NCI-H446 treated with DMSO at 0.1 percent for 48 hours (cell line): ENCODE measurements at places on chromosomes 7 and 10.

DNA sequence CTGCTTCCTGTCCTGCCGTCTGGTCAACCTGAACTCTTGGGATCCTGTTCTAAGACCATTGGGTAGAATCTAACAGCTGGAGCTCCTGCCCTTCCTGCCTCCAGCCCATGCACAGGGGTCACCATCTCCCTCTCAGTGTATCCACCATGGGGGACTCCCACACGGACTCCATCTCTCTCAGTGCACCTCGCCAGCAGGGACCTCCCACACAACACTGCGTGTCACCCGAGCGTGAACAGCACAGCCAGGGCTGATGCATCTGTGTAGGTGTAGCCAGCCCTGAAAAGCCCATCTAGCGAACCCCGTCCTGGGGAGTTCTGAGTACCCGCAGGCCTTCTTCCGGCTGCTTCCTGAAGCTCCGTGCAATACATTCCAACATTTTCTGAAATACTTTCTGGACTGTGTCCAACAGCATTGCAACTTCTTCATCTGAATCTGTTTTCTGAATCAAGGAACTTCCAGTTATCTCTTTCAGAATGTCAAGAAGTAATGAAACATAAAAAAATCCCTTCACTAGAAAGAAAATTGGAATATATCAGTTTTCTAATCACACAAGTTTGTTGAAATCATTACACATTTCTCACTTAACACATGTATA, 52.5 kb downstream of the NCAPG2 start:
- DNase-seq, result no peak

DNA sequence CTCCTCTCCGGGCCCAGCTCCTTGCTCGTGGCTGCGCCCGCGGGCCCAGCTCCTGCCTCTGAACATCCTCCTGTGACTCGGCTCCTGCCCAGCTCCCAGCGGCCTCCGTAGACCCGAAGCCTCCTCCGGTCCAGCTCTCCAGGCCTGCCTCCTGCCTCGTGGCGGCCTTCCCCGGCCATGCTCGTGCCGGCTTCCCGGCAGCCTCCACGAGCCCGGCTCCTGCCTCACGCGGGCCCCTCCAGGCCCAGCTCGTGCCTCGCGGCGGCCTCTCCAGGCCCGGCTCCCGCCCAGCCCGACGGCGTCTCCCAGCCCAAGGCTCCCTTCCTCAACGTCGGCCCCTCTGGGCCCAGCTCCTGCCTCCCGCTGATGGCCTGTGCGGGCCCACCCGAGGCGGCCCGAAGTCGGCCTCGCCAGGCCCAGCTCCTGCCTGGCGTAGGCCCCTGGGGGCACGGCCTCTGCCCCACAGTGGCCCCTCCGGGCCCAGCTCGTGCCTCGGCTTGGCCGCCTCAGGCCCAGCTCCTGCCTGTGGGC, 16.9 kb upstream of the TMEM248 start:
- DNase-seq, result no peak

- DNase-seq, result no peak
Observed at GRCh38 chr7:66296557-66296956, 91.4 kb downstream of the TPST1 start.

DNA sequence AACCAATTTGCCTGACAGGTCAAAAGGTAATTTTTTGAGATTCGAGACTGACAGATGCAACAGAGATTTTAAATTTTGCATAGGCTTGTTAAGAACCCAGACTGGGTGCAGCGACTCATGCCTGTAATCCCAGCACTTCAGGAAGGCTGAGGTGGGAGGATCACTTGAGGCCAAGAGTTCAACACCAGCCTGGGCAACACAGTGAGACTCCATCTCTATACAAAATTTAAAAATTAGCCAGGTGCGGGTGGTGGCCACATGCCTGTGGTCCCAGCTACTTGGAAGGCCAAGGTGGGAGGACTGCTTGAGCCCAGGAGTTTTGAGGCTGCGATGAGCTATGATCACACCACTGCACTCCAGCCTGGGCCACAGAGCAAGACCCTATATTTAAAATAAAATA, 34.6 kb downstream of the AMZ1 start:
- no peak for DNase-seq

DNA sequence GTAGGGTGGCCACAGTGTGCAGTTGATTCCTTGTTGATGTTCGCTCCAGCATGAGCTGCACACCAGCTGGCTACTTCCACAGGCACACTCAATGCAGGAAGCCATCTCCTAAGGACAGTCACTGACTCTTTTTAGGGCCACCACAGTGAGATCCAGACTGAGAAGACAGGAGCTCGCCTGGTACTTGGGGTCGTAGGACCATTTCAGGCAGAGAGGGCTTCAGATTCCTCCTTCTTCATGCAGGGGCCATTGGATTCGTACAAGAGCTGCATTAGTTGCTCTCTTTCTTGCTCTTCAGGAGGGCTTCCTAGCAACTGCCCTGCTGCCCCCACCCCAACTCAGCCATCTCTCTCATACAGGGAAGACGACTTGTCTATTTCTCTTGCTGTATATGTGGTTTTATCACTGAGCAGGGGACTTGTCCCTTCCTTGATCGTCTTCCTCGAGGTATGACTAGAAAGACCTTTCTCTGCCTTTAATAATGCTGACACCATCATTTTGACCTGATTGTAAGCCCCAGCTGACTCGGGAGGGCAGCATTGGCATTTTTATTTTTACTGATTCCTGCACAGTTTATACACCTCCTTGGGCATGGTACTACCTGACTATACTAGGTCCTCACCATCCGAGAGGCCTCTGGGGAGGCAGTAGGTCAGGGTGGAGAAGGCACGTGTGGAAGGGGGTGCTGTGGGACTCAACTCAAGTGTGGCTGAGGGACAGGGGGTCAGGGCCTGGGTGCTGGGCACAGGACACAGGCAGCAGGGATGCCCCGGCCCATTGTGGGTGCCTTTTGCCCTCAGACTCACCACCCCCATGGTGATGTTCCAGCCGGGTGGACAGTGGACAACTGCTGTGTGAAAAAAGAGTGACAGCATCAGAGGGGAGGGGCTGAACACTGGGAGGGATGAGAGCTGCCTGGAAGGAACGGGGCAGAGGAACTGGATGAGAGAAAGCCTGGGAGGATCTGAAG, 136.7 kb upstream of the ZNF746 start:
- DNase-seq, result no peak

DNA sequence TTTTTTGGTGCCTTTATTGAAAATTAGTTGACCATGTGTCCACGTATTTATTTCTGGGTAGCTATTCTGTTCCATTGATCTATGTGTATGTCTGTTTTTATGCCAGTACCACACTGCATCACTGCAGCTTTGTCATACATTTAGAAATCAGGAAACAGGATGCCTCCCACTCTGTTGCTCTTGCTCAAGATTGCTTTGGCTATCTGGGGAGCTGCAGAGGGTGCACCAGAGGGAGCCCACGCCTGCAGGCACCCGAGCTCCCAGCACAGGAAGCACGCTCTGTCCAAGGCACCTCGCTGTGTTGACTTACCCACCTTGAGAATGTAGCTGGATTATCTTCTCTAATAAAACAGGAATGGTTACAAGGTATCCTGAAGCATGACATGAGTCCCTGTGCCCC, 301.7 kb downstream of the TCERG1L start:
- no peak for DNase-seq

- no peak for DNase-seq
Observed at GRCh38 chr10:110426294-110427181, 71.2 kb upstream of the DUSP5 start.

DNA sequence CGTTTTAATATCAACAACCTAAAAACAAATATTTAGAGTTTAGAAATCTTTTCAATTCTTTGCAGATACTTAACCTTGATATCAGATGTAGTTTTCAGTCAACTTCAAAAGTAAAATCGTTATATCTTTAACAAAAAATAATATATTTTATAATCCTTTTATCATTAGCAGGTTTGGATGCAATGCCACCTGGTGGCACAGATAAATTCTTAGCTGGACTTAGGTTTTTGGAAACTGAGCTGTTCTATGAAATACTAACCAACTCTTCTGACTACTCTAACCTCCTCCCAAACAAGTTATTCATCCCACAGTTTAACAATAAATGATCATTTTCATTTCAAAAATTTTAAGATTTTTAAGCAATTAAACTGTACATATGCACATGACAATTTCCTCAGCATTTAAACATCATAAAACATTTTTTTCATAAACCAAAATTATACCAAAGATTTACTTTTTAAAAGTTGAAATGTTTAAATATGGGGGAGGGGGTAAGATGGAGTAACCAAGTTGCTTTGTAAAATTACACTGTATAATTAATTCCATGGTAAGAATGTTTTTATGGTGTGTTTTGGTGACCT, 56.9 kb downstream of the HIBADH start:
- DNase-seq, result no peak

- peak; percentile 68 for DNase-seq
Observed at GRCh38 chr7:8063706-8064297, 95.2 kb downstream of the GLCCI1 start.

GRCh38 chr7:134699899-134700298, 53.2 kb downstream of the BPGM start:
- no peak for DNase-seq

DNA sequence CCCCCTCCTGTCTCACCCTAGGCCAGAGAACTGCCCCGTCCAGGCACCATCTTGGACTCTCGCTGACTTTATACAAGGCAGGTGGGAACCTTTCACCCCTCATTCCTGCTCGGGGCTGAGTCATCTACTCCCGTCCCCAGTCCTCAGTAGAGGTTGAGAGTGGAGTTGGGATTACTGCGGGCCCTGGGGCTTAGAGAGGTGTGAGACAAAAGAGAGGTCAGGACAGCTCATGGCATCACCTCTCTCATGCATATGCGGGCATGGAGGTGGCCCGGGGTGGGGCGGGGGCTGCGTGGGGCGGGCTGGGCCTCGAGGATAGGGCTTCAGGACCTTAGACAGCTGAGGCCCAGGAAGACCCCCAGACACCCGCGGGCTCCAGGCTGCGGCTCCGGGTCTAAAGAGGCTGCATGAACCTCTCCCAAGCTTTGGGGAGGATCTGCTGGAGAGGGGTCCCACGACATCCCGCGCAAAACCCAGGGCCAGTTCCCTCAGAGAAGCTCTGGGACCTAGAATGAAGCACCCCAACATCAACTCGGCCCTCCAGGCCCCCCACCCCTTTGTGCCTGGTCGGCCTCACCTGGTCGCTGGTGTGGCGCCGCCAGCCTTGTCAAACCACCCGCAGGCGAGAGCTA, 317 bp downstream of the PDZD7 start:
- no peak for DNase-seq

DNA sequence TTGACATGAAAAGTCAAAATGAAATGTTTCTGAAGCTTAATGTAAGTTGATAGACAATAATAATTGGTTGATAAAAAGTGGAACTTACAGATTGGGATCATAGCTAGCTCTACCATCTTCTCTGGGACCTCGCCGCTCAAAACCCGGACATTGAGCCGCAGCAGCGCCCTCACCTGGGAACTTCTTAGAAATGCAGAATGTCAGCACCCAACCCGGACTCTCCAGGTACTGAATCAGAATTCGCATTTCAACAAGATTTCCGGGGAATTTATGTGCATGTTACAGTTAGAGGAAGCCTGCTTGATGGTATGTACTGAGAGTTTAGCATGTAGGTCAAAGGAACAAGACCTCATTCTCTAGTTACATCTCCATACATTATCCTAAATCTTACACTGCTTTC, 36.7 kb upstream of the ABLIM1 start:
- DNase-seq, result no peak

GRCh38 chr7:41696323-41696916, 6.5 kb downstream of the INHBA start:
- DNase-seq, result no peak

DNA sequence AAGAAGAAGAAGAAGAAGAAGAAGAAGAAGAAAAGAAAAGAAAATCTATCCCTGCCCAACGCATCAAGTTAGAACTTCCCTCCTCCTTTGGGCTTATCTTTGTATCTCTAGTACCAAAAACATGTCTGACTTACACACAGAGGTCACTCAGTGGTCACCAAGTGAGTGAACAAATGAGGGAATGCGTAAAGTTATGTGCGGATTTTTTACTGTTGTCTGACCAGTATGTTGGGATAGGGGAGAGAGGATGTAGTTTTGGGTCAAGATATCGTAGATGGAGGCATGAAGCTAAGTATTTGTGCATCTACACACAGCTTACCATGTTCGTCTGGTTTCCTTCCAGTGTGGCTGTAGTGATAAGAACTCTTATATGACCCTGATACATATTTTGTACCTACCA, 99.9 kb downstream of the ITIH5 start:
- no peak for DNase-seq

- DNase-seq, result peak; percentile 86
Observed at GRCh38 chr7:7720193-7720592, 1.8 kb upstream of the RPA3 start.

GRCh38 chr7:105149827-105150226, 135.8 kb downstream of the KMT2E start:
- no peak for DNase-seq

DNA sequence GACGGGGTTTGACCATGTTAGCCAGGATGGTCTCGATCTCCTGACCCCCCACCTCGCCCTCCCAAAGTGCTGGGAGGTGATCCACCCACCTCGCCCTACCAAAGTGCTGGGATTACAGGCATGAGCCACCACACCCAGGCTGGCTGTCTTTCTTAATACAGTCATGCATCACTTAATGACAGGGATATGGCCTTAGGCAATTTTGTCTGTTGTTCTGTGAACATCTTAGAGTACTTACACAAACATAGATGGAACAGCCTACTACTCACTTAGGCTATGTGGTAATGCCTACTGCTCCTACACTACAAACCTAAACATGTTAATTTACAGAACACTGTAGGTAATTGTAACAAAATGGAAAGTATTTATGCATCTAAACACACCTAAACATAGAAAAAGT, 106.6 kb upstream of the KCNMA1 start:
- DNase-seq, result no peak

DNA sequence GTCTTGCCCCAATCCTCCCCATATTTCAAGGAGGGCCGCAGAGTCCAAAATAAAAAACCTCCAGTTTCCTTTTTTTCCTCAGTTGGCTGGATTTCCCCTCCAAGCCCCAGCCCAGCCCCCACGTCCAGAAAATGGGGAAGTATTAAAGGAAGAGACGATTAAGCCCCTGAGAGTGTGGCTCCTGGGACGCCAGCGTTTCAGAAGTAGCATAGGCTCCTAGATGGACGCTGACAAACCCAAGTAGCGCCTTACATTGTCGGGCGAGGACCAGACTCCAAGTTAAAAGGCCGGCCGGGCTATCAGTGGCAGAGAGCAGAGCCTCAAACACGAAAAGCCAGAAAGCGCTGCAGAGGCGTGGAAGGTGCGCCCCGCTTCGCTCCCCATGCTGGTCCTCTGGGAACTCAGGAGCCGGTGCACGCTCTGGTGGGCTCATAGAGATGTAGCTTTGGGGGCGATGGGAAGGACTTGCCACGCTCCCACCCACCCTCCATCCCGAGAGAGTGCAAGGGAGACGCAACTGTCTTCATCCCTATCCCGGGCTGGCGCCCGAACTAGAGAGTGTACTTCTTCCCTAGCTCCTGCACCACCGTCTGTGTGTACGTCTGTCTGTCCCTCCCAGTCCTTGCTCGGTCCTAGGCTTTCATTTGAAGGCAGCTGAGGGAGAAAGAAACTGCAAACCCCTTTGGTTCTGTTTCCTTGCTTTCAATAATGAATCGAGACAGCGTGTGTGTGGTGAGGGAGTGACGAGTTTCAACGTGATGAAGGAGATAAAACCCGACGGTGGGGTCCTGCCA, 6.3 kb upstream of the EMX2 start:
- DNase-seq, result no peak
